ENCODE measurements at places on chromosomes 1 and 21.

DNA sequence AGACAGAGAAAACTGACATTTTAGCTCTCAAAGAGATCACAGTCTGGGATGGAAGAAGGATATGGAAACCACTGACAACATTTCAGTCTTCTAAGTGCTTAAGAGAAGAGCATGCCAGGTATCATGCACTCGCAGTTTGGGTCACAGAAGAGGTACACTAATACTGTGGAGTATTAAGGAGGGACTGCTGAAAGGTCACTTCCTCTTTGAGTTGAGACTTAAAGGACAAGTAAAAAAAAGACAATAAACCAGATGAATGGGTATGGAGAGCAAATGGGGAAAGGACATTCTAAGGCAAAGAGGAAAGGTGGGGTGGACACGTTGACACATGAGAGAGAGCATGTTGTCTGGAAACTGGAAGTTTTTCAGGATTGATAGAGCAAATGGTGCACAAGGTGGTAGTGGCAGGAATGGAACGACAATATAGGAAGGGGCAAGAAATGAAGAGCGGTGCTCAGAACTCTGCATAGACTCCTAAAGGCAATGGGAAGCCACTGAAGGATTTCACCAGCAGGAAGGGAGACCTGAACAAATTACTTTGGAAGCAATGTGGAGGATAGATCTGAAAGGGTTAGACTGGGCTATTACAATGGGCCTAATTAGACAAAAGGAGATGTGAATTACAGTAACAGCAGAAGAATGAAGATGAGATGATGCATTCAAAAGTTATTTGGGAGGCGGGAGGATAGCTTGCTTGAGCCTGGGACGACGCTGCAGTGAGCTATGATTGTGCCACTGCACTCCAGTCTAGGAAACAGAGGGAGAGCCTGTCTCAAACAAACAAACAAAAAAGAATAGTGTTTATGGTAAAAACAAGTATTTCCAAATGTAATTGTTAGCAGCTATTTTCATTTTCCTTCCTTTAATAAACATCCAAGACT is 11.1 kb downstream of the DIPK1A start:
- DNase-seq = no peak

GRCh38 chr1:59419361-59420140 is 122.7 kb downstream of the FGGY start:
- DNase-seq = no peak

GRCh38 chr1:64515427-64515826 is 45.5 kb downstream of the CACHD1 start:
- DNase-seq = no peak

DNA sequence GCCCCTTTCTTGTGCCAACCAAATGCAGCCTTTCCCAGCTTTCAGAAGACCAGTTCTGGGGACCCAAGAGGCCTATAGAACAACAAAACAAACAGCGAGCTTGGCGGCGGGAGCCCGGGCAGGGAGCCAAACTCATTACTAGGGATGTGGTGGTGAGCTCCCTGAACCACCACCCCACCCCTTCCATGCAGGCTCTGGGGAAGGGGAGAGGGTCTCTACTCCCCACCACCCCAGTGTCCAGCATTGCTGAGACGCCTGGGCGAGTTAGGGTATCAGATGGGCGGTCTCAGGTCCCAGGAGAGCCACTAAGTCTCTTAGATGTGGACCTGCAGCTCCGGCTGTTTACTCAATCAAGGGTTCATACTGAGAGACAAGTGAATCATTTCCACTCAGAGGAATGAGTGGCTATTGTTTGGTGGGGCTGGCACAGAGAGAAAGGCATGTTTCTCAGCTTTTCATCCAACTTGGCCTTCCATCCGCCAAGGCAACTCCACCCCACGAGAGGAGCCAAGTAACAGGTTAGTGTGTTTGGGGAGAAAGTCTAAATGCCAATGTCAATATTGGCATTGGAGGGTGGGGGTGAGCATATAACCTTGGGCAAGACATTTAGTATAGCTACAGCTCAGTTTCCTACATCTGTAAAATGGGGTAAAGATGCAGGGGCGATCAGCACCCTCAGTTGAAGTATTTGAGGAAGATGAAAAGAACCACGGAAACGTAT is 40.9 kb downstream of the PLXNA2 start:
- DNase-seq = no peak

DNA sequence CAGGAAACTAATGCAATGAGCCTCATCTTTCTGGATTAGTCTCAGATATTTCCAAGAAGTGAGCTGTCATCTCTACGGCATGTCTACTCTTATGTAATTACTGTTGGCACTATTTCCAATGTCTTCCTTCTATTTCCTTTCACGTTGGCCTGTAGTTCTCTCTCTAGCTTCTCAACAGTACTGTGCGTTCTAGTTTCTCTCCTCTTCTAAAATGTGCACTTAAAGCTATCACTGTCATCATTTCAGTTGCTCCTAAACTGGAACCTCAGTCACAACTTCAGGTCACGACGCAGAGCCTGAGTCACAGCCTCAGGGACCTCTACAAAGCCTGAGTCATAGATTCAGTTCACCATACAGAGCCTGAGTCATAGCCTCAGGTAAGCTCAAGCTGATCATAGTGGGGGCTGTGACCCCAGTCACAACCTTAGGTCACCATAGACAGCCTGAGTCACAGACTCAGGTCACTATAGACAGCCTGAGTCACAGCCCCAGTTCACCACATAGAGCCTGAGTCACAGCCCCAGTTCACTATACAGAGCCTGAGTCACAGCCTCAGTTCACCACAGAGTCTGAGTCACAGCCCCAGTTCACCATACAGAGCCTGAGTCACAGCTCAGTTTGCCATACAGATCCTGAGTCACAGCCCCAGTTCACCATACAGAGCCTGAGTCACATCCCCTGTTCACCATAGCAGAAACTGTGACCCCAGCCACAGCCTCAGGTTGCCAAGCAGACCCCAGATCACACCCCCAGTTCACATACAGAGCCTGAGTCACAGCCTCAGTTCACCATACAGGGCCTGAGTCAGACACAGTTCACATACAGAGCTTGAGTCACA is 13.0 kb downstream of the WNT9A start:
- no peak for DNase-seq

DNA sequence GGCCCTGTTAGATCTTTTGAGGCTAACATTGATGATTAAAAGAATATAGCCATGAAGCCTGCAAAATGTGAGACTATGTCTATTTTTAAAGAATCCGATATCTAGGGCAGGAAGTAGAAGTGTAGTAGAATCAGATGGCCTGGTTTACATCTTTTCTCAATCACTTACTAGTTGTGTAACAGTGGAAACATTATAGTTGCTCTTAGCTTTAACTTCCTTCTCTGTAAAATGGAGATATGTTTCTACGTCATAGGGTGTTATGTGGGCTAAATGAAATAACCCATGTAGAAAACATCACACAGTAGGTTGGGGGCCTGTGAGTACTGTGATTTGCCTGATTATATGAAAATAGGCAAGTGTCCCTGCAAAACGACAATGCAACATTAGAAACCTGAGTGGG is 4.4 kb upstream of the IGFN1 start:
- no peak for DNase-seq

DNA sequence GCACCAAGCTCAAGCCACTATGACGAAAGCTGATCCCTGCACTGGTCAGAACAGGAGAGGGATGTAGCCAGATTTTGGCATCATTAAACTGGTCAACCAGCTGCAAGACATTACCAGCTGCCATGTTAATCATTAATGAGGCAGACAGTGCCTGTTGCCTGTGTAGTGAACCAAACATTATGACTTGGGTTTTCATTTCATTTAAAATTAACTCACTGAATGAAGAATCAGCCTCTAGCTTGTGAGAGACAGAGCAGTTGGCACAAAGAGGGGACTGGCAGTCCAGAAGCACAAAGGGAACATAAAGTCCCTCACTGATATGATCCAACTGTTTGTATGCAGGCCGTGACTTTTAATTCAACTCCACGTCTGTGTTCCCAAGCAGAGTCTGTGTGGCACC is 318.9 kb downstream of the SEC16B start:
- DNase-seq = no peak

- DNase-seq = no peak
Observed at GRCh38 chr1:228462560-228462959, 24.6 kb upstream of the RNF187 start.

DNA sequence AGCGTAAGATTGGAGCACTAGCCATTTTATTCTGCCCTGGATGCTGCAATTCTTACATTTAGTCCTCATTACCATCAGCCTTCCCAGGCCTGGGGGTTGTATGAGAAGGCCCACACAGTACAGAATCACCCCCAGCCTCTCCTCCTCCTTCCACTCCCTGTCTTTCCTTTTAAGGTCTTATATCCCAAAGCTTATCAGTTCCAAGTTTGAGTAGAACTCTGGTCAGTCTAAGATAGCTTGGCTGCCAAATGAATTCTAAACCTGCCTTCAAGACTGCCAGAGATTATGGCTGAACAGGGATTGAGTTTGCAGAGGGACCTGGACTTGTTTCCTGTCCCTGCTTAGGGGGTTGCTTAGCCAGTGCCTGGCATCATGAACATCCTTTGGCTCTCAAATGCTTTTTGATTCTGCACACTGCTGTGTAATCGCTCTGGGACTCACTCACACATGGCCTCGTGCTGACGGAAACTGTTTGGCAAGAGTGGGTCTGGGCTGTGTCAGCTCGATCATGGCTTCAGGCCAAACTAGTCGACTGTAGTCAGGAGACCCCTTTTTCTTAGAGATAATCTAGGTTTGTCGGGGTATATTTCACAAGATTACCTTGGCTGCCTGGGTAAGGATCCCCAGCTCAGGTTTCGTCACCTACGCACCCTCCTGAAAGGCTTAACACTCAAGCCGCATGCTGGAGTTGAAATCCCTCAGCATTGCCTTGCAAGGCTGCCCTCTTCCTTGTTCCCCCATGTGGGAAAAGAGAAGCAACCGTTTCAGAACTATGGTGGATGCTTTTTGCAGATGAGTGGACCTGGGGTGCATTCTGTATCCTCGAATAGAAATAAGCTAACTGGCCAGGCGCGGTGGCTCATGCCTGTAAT is 252.6 kb downstream of the NFIA start:
- DNase-seq = no peak
